GM13977 (cell line): ENCODE measurements at places on chromosomes 1 and 21.

- no peak for DNase-seq
Measured at GRCh38 chr1:23530087-23530746, 816 bp downstream of the E2F2 start.

DNA sequence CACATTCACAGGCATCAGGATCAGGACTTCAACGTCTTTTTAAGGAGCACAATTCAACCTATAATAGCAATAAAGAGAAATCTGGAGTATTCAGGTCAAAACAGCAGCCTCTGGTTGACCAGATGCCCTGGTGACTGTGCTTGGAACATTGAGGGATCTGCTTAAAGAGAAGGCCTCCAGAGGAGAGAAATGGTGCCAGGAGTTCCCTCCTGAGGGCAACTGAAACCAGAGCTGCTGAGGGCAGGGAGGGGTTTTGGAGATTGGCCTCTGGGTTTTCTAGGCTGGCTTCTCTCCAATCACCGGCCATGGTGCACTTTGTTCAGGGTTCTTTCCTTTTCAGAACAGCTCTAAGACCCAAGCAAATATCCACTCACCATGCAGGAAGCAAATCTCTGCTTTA lies 190.7 kb upstream of the KIAA0040 start:
- DNase-seq: no peak

DNA sequence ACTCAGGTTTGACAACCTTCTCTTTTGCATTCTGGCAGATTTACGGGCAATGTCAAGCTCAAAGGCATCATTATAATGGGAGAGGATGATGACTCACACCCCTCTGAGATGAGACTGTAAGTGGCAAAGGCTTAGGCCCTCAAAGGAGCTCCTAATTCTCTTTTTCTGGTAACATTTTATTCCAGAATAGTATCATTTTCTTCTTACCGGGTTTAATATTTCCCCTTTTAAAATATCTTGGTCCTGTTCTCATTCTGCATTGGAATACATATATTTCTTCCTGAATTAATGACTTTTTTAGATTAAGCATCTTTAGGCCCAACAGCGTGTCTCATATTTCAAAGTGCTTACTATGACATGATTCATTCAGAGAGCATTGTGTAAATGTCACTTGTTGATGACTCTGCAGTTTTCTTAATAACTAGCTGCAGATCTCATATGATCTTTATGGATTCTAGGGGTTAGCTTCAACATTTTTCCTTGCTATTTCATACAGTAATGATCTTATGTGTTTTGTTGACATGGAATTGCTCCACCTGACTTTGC lies 1.7 kb downstream of the PITHD1 start:
- no peak for DNase-seq

GRCh38 chr21:45539046-45539795 lies 3.0 kb downstream of the SLC19A1 start:
- DNase-seq: no peak

GRCh38 chr1:237786066-237786719 lies 104.5 kb downstream of the ZP4 start:
- no peak for DNase-seq

- no peak for DNase-seq
Measured at GRCh38 chr1:211920141-211920572, 89.6 kb upstream of the LPGAT1 start.

DNA sequence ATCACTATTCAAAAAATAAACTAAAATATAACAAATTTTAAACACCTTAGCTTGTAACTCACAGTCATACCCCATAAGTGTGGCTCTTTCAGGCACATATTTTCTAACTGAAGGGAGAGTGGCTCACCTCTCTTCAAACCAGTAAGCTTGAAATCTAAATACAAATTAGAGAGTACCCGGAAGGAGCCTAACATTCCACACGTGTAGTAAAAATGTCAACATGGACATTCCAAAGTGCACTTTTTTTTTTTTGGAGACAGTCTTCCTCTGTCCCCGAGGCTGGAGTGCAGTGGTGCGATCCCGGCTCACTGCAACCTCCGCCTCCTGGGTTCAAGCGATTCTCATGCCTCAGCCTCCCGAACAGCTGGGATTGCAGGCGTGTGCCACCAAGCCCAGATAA lies 275.6 kb upstream of the ADGRL2 start:
- no peak for DNase-seq

GRCh38 chr1:18901952-18902522 lies 318 bp downstream of the ALDH4A1 start:
- peak; percentile 52 for DNase-seq

DNA sequence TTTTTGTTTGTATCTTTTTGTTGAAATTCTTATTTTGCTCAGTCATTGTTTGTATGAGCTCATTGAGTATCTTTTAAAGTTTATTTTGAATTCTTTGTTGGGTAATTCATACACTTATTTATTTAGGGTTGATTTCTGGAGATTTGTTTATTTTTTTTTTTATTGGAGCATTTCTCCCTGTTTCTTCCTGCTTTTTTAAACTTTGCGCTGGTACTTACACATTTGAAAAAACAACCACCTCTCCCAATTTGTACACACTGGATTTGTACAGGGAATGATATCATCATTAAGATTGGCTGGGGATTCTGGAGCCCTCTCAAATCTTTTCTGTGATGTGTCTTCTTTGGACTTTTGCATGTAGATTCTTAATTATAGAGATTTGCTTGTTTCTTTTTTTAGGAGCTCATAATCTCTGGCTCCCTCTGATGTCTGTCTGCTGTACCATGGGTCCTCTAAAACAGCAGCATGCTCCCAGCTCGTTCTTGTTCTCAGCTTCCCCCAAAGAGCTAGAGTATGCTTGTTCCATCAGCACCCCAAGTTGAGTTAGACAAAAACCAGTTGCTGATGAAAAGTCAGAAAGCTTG lies 310.7 kb downstream of the DUSP10 start:
- no peak for DNase-seq

GRCh38 chr21:45161038-45161945 lies 86.9 kb downstream of the ADARB1 start:
- no peak for DNase-seq

DNA sequence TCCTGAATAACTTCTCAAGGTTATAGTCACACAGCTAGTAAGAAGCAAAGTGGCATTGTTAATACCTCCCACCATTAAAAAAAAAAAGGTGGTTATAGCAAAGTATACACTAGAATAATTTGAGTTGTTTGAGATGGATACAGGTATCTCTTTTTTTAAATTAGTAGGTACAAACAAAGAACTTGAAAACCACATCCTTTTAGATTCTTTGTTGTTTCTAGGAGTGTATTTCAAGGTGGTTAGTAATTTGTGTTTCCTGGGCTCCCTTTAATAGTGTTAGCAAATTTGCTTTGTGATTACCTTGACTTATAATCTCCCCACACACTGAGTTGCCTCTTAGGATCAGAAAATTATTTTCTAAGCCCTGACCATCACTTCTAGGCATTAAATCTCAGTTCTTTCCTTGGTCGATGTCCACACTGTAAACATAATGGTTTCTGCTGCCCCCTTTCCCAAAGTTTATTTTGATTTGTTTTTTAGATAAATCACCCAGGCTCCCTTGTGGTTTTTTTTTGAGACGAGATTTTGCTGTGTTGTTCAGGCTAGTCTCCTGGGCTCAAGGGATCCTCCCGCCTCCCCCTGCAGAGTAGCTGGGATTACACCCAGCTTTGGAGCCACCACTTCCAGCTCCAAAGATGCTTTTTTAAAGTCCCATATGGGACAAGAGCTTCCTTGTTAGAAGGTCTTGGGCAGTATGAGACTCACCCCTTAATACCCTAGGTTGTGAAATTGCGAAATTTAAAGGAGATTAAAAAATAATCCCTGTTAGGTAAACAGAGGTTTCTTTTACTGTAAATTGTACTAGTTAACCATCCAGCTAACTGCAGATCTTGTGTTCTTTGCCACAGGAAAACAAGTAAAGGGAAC lies 6.2 kb downstream of the AKIRIN1 start:
- no peak for DNase-seq

DNA sequence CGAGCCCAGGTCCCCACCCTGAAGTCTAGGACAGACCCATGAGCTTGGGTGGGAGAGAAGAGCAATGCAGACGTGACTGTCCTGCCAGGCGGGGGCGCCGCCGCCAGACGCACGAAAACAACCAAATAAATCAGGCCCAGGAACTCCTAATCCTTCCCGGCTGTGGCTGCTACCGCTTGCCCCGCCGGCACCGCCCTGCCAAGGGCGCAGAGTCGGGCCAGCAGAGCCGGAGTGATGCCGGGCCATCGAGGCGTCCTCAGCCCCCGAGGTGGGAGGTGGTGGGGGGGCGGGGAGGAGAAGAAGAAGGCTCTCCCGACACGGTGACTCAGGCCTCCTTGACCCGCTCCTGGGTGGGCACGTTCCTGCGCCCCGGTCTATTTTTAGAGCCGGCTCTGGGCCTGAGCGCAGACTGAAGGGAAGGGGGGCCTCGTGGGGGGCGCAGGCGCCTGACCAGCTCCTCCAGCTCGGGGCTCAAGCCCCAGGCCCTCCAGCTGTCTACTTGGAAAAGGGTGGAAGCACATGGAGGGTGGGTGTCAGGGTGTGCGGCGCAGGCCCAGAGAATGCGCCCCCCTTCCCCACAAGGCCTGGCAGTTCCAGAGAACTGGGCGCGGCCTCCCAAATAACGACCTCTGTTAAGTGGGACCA lies 10.7 kb upstream of the COL16A1 start:
- no peak for DNase-seq

- DNase-seq: no peak
Measured at GRCh38 chr1:3981746-3982505, 81.9 kb upstream of the C1orf174 start.

- DNase-seq: no peak
Measured at GRCh38 chr1:37017720-37018119, 16.6 kb downstream of the GRIK3 start.

- DNase-seq: no peak
Measured at GRCh38 chr1:48049823-48050535, 52.8 kb upstream of the TRABD2B start.

DNA sequence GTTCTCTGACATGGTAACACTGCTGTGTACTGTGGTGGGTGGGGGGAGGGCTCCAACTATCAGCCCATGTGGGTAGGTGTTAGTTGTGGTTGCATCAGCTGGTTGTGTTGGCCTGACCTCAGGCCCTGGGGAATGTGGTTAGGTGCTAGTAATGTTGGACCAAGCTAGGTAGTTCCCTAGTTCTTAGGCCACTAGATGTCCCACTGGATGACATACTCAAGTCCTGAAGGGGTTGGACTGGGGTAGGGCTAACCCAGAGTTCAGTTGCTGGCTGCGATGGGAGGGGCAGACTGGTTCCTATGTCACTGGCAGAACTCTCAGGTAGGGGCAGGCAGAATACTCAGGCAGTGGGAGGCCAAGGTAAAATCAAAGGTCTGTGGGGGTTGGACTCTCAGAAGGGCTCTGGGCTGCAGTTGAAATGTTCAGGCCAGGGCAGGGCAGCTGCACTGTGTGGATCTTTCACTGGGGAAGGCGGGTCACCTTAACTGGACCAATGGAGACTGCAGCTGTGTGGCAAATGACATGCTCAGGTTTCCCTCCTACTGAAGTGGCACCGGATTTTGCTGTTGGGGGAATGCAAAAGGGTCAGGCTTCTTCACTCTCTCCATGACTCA lies 870.7 kb downstream of the LRRIQ3 start:
- no peak for DNase-seq

DNA sequence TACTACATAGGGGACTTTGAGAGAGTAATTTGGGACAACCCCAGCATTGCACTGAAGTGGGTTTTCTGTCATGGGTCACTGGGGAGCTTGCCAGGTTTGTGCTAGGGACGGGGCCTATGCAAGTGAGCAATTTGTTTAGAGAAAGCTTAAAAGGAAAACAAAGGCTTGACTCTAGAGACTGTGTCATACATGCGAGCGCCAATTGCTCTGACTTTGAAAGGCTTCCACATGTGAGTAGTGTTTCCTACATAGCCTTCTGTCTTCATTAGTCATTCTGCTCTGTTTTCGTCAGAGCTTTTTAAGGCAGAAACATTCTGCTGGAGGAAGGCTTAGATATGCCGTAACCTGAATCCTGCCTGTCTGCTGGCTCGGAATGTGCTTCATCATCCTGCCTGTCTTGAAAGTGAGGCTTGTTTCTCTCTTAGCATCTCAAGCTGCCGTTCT lies 28.4 kb downstream of the TRIM45 start:
- peak; percentile 12 for DNase-seq
